Stimulated activated CD8-positive, alpha-beta memory T cell treated with anti-CD3 and anti-CD28 coated beads, Interleukin-2, amount 100 ng/mL, for 48 hours (primary cell): ENCODE measurements at places on chromosomes 5 and 9.

GRCh38 chr9:81653240-81653639, 36.1 kb downstream of the TLE1 start:
- no peak for DNase-seq

DNA sequence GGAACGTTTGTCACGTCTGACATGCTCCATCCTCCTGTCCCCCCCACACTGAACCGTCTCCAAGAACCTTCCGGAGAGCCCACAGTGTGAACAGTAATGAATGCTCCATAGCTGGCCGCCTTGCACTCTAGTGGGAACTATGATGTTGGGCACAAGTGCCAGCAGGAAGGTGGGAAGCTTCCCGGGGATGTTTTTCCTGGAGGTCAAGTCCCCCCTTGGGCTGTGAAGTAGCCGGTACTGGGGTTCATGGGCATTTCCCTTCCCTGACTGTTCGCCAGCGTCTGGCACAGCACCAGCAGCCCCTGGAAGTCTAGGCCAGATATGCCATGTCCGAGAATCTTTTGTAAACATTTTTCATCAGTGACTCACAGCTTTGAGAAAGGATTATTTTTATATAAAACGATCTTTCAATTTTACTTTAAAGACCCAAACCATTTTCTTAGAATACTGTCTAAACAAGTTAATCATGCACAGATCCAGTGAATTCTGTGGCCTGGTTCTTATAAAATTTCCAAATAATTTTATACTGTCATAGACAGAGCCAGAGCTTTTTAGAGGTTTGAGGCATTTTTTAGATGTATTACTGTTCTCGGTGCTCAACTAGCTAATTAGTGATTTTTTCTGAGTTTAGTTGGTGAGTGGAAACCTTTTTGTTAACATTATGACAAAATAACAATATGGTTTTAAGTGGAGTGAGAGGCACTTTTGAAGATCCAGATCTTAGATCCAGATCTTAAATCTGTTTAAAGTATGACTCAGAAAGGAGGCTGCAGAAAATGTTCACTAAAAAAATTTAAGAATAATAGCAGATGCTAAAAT, 11.6 kb downstream of the ABL1 start:
- no peak for DNase-seq

DNA sequence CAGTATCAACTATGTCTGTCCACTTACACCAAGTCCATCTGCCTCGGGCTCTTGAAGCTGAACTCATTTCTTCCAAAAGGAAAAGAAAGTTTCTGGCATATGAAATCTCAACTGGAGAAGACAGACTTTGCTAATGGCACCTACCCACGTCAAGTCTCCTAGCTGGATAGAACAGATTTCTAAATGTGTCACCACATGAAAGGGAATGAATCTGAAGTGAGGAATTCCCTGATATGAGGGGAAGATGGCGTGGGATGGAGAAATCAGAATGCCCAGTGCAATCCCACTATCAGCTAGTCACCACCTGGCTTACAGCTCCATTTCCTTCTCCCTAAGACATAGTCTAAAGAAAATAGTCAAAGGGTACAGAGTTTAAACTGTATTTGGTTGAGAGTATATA, 144.7 kb downstream of the PAPPA start:
- no peak for DNase-seq

GRCh38 chr9:28025186-28025585, 451.9 kb upstream of the C9orf72 start:
- no peak for DNase-seq
